ENCODE measurements at places on chromosomes 6 and 20.

GRCh38 chr6:157021993-157022740 lies 245.0 kb downstream of the ARID1B start:
- DNase-seq: peak; percentile 74

DNA sequence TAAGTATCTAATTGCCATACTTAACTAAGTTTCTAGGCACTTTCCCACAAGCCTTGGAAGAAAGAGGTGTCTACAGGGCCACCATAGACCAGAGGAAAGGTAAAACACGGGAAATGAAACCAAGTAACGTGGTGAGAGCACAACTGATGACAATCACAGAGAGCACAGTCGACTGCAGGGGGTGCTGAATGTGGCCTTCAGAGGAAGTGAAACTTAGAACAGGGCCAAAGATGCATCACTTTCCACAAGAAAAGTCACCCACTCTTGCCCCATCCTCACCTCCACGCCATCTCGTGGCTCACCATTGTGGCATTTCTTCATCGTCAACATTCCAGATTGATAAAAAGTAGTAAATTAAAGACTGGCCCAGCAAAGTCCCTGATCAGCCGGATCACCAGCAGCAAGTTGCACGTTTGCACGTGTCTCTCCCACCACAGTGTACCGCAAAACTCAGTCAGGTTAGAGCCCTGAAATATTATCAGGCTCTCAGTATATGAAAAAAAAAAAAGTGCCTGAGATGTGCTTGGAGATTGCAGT lies 31.4 kb downstream of the HIVEP2 start:
- no peak for DNase-seq

DNA sequence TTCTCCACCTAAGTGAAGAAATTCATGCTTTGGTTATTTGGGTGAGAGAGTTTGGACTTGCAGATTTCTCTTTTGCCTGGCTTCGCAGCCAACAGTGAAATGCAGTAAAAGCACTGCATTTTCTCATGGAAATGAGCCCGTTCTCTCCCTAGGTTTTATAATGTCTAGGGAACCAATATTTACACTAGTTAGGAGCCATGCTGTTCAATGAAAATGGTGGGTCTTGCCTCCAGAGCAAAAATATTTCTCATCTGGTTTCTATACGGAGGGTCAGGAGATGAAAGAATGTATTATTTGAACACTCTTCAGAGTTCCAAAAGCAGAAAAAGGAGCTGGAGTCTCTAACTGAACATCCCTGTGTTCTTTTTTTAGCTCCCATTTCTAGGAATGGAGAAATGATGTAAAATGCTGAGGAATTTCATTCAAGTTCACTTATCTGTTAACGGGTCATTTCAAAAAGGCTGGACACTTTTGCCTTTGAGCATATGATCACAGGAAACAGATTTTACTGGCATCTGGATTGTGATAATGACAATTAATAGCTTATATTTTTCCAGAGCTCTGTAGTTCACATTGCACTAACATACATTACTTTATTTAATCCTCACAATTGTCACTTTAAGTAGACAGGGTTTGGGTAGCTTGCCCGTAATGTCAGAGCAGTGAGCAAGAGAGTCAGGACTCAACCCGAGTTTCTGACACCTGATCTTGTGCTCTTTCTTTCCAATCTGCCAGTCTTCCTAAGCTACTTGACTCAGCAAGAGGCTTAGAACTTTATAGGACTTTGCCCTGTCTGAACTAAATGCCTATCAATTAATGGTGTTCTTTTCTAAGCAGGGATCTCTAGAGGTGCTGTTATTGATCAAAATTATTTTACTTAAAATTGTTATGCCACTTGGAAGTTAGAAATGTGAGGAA lies 78.0 kb downstream of the PPP1R14C start:
- DNase-seq: no peak

DNA sequence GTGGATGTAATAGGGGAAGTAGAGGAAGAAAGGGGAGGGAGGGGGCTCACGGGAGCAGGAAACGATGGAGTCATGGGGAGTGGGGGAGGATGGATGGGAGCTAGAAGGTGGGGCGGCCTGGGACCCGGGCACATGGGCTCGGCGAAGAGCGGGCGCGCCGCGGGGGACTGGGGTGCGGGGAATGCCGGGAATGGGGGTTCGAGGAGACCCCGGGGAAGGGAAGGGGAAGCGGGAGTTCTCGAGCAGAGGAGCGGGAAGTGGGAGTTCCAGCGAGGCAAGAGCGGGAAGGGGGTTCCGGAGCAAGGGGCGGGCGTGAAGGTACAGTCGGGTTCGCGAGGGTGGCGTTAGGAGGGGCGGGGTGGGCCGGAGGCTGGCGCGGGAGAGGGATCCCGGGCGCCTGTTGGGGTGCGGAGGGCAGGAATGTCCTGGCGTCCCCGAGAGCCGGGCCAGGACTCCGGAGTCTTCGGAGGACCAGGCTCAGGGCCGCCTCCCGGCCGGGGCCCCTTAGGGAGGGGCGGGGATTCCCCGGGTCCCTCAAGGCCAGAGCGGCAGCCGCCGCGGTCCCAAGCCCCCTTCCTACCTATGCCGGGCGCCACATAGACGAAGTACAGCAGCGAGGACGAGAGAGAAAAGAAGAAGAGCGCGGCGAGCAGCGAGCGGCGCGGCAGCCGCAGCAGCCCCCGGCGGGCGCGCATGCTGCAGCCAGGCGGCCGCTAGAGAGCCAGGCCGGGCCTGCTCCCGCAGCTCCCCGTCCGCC lies 504 bp downstream of the B4GALT5 start:
- DNase-seq: no peak

DNA sequence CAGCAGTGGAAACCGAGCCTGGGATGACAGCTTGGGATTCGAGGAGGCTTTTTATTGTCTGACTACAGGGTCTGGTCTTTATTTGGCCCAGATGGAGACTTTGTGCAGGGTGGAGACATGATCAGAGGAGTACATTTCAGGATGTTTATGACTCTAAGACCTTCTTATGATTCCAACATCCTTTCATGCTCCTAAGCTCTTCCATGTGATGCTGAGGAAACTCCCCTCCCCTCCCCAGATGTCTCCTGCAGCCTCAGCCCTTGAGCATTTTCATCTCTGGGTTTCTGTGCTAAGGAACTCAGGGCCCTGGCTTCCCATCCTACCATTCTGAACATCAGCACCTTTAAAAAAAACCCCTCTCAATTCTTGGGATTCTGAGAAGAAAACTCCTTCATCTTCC lies 186.6 kb downstream of the SOX4 start:
- no peak for DNase-seq

- DNase-seq: no peak
Observed at GRCh38 chr20:15278041-15278440, 940.6 kb upstream of the FLRT3 start.

DNA sequence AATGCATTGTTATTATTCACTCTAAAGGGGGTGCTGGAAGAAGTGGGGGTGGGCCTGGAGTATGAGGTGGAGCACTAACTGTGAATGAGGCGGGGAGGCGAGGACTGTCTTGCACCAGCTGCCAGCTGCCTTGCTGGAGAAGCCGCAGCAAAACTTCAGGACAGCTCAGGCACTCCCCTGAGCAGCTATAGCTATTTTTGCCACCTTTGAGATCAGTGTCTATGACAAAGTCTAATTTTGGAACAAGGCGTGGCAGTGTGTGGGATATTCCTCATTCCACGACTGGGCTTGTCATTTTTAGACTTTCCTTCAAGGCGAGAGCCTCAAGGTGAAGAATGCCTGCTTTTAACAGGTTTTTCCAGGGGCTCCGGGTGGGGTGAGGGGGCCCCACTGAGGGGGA lies 143.8 kb downstream of the DOK5 start:
- no peak for DNase-seq

- DNase-seq: no peak
Observed at GRCh38 chr6:14660806-14661579, 543.4 kb downstream of the CD83 start.

- DNase-seq: no peak
Observed at GRCh38 chr6:24761193-24761835, 13.4 kb upstream of the GMNN start.
